ENCODE measurements at places on chromosomes 16 and 17.
A peak's percentile ranks its signal among the peaks of the same experiment; 100 is the strongest.

GRCh38 chr17:16361874-16362273, 8.6 kb upstream of the CENPV start:
- DNase-seq, result no peak

DNA sequence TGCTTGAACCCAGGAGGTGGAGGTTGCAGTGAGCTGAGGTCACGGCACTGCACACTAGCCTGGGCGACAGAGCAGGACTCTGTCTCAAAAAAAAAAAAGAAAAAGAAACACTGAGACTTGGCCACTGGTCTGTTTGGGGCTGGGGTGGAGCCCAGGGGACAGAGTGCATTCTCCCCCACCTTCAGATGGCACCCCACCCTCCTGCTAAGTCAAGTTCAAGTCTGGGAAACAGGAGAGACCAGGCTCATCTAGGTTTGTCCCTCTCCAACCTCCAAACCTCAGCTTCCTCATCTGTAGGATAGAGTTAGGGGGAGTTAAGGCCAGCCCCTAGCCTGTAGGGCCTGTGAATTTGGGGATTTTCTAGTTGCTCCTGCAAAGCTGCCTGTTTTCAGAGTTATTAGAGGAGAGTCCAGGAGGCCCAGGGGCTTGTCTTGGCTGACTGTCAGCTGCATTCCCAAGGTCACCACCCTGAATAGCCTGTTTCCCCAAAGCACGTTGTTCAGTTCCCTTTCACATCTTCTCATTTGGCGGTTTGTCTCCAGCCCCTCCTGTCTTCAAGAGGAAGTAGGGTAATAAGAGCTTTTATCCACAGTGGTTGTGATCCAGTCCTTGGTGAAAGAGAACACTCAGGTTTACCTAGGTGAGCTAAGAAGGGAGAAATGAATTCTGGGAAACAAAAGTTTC, 2.2 kb downstream of the MT3 start:
- DNase-seq, result no peak

DNA sequence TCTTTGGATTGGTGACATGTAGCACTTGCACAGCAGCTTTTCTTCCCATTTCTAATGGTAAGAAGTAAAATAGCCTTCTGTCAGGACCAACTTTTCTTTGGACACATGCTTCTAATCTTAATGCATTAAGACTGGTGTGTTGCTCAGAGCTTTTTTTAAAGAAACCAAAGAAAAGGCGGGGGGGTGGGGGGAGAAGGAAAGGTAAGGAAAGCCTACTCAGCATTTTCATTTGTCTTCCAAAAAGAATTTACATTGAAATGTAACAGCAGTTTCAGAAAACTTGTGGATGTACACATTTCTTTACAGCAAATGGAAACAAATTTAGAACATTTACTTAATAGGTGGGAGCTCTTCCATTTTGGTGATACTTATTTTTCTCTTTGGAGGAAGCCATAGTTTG, 49.6 kb downstream of the NLK start:
- no peak for DNase-seq

DNA sequence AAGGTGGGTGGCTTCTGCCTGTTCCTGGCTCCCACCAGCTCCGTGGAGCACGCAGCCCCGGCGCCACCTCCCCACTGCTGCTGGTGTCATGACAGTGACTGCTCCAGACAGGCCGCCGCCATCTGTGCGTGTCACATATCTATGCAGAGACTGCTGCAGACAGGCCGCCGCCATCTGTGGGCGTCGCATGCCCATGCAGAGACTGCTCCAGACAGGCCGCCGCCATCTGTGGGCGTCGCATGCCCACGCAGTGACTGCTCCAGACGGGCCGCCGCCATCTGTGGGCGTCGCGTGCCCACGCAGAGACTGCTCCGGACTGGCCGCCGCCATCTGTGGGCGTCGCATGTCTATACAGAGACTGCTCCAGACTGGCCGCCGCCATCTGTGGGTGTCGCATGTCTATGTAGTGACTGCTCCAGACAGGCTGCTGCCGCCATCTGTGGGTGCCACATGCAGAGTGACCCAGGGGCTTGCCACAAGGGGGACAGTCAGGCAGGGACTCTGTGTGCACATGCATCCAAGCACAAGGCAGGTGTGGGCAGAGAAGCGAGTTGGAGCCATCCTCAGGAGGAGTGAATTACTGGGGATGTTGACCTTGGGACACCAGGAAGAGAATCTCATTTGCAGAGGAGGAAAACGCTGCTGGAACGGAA, 3.3 kb upstream of the FN3KRP start:
- DNase-seq, result no peak

- DNase-seq, result no peak
Observed at GRCh38 chr17:29368926-29369325, 21.2 kb upstream of the TAOK1 start.

DNA sequence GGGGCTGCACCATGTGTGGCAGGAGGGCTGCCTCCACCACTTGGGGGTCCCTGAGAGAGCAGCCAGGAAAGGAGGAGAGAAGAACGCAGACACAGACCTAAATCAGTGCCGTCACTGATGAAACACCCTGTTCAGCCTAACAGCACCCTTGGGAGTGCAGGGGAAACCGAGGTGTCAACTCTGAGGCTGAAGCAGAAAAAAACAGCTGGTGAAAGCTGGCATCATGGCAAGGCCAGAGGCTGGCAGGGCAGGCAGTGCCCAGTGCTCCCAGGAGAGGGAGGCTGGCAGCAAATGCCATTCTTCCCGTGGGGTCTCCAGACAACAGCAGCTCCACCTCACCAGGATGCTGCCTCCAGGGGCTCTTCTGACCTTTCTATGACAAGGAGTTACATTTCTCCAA, 23.1 kb downstream of the SPHK1 start:
- no peak for DNase-seq

- no peak for DNase-seq
Observed at GRCh38 chr17:39212195-39212810, 12.2 kb downstream of the RPL19 start.

DNA sequence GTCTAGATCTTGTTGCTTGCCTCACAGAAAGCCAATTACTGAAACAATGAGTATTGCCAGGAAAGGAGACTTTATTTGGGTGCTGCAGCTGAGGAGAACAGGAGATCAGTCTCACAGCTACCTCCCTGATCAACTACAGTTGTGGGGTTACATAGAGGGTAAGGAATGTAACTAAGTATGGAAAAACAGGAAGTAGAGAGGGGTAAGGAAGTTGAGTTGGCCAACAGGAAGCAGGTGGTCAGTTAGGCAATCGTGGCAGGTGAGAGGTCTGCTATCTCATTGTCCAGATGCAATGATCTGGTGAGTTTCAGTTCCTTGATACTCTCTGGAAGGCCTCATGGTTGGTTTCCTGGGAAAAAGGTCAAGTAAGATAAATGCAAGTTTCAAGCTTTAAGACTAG, 333.1 kb upstream of the GOT2 start:
- no peak for DNase-seq

GRCh38 chr17:42751628-42752027, 6.8 kb upstream of the EZH1 start:
- DNase-seq, result no peak

DNA sequence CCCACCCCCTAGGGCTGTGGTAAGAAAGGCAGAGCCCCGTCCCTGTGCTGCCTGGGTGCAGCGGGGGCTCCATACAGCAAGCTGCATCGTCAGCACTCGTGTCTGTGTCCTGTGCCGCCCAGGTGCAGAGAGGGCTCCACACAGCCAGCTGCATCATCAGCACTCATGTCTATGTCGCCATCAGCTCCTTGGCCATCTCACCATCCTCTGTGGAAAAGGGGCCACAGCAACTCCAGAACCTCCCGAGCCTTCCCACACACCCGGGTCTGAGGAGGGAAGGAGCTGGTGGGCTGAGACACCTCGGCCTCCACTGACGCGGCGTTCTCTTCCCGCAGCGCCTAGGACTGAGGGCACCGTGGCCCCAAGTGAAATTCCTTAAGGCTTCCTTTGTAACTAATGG, 72.9 kb upstream of the CHMP6 start:
- DNase-seq, result no peak

DNA sequence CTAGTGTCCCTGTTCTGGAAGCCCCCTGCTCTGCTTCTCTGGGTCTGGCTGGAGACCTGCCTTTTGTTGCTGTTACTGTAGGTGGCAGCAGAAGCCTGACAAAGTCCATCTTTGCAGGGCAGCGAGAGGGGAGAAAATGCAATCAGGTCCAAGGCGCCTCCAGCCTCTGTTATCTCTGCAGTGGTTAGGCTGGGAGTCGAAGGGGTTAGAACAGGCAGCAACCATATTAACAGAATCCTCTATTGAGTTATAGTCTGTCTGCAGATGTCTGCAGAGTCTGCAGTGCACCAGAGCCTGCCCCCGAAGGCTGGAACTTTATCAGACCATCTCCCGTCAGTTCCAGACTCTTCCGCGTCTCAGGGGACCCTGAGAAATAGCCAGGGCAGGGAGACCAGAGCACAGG, 404.9 kb upstream of the EEF2KMT start:
- no peak for DNase-seq

DNA sequence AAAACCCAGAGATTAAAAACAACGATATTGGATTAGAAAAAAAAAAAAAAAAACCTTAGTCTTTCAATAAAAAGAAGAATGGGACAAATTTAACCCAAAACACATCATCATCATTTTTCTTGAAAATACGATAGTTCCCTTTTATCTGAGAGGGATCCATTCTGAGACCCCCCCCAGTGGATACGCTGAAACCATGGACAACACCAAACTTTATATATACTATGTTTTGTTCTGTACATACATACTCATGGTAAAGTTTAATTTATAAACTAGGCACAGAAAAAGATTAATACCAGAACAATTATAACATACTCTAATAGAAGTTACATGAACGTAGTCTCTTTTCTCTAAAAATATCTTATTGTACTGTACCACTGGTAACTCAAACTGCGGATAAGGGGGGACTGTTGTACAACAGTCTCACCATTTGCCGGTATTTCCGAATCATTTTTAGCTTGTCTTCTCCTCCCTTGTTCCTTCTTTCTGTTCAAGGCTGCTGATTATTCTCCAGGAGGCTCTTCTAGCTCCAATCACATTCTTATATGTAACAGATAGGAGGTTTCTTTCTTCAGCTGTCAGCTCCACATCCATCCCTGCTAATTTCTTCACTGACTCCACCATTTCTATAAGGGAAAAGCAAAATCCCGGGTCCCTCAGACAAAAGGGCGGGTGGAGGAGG, 37.0 kb downstream of the RNF135 start:
- DNase-seq, result no peak

DNA sequence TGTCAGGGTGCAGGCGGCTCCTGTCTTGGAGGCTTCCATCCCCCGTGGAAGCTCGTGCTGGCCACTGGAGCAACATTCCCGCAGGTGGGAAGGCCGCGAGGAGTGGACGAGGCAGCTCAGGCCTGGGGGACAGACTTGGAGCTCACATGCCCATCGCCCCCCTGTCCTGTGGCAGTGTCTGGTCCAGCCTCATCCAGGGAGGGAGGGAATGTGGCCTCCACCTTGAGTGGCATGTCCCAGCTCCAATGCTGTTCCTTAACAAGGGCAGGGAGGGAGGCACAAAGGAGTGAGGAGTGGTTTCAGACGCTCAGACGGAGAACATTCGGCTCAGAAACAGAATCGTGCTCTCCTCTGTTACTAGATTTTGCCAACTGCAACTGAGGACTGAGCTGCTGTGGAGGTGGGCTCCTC, 159.4 kb upstream of the CHMP6 start:
- DNase-seq, result no peak

DNA sequence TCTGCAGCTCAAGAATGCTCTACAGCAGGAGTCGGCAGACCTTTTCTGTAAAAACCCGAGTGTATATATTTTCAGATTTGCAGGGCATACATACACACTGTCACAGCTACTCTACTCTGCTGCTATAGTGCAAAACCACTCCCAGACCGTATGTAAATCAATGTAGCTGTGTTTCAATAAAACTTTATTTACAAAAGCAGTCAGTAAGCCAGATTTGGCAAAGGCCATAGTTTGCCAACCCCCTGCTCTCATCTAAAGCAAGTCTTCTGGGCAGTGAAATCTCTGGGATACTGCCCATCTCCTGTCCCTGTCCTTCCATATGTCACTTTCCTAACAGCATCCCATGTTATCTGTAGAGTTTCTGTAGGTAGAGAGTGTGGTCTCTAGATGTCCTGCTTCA, 57.2 kb upstream of the GSG1L start:
- no peak for DNase-seq

- no peak for DNase-seq
Observed at GRCh38 chr17:61009663-61010062, 332.0 kb downstream of the BCAS3 start.

DNA sequence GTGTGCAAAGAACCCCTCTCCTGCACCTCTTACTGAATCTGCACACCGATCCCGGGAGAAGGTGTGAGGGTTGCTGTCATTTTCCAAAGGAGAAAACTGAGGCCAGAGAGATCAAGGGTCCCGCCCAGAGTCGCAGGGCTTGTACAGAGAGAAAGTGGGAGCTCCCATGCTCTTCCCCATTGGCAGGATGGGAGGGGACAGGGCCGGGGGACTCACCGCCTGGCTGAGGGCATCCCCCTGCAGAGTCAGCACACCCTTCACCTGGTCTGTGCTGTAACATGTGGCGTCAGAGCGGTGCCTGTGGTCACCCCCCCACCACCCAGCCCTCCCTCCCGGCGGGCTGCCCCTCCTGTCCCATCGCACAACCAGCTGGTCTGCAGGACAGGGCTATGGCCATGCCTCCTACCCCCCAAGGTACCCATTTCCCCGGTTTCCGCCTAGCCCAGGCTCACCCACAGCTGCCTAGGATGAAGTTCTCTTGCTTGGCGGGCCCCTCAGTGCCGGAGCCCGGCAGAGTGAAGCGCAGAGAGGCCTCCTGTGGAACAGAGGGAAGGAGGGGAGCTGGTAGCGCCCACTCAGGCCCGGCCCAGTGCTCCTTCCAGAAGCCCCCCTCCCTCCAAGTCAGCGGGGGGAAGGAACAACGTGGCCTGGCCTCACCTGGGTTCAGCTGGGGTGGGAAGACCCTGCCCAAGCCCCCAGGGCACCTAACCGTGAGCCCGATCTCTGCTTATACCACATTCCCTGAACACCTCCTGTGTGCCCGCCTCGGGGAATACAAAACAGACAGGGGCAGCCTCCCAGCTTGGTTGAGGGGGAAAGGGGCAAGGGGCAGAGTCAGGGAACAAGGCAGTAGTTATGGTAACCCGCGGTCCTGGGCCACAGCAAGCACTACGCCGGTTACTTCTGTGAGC, 1.1 kb downstream of the ROGDI start:
- DNase-seq, result no peak

- DNase-seq, result no peak
Observed at GRCh38 chr17:7260651-7261378, 1.5 kb downstream of the CLDN7 start.

DNA sequence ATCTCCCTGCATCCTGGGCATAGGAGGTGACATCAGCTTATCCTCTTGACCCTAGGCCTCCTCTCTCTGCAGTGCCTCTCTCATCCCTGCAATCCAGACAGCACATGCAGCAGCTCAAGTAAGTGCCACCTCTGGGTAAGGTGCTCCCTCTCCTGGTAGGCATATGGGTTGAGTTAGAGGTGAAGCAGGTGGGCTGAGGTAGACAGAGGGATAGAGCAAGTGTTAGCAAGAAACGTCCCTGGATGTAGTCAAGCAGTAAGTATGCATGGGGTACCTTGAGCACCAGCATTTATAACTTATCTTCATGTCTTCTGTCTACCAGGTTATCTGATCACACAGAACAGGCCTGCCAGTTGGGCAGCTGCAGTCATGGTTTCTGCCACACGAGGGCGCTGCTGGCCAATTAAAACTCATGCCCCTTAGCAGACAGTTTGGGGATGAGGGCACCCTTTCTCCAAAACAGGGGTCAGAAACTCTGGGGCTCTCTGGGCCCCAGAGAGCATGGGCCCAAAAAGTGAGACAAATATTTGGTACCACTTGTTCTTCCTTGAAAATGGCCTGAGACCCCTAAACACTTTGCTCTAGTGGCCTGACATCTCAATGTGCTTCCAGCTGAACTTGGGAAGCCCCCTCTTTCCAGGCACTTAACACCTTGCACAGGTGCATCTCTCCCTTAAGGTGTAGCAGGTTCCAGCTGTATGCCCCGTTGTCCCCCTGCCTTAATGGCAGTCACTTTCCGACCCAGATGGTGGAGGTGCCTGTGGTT, 59.8 kb downstream of the NEUROD2 start:
- DNase-seq, result peak; percentile 60
